ENCODE measurements at places on chromosomes 12 and 14. TPM values are rescaled to one million over a fixed set of nuclear protein-coding genes. Genes with fewer than 3 reads are reported as not detected.

- DNase-seq = no peak
These were observed 285.8 kb downstream of the ADGRD1 start for GRCh38 chr12:131239384-131240094.

GRCh38 chr12:96606644-96607043 is 117.3 kb downstream of the CFAP54 start:
- no peak for DNase-seq

DNA sequence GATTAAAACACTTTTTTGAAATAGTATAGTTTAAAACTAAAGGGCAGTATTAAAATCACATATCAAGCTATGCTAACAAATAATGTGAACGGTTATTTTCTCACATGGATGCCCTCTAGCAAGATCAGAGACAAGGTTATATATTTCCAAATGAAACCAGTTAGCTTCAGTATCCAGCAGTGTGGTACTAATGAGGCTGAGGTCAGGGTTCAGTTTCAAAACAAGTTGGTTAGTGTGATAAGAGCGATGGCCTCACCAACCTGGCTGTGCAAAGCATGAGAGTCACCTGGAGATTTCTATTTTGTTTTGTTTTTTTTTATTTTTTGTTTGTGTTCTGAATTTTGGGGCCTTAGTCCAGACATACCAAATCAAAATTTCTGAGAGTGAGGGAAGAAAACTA is 352.2 kb upstream of the KITLG start:
- no peak for DNase-seq

- peak; percentile 93 for DNase-seq
These were observed 270.6 kb downstream of the PAWR start for GRCh38 chr12:79420146-79420618.

GRCh38 chr12:24854908-24855307 is 94.0 kb downstream of the BCAT1 start:
- no peak for DNase-seq

The SPIC gene
- not detected for total RNA-seq

The POLE gene
- total RNA-seq = 15.8 TPM

The GPR162 gene
- total RNA-seq = 2.1 TPM

The KRT72 gene
- total RNA-seq = not detected

DNA sequence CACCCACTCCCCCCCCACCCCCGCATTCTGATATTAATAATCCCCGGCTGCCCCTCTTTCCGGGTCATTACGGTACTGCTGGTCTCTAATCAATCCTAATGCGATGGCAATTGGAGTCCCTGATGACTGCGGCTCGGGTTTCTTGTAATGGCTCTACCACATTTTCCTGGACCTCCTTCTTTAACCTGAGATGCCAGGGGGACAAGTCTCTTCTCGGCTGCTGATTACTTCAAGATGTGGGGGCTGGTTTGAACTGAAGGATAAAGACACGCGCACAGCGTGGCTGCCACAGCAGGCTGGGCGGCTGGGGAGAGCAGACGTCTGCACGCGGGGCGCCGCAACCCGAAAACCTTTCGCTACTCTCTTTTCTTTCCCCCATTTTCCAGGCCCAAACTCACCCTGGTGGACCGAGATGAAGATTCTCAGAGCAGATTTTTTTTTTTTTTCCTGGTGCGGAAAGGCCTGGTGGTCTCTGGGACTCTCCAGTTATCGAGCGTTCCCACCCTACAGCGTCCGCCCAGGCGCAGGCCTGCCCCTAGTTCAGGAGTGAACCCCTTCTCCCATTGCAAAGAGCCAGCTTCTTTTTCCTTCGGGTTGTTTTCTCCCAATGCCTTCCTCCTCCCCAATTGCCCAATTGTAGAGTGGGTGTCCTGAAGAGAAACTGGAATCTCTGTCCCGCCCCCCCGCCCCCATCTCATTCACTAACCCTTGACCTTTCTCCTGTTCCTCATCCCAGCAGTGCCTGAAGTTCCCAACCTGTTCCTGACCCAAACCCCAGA is 6.0 kb upstream of the SIX1 start:
- no peak for DNase-seq

- peak; percentile 70 for DNase-seq
These were observed 7.6 kb upstream of the SIX1 start for GRCh38 chr14:60656686-60657455.

The GLS2 gene
- 0.32 TPM for total RNA-seq

The NINJ2 gene
- not detected for total RNA-seq

GRCh38 chr14:103492156-103492925 is 30.3 kb downstream of the CKB start:
- DNase-seq = no peak

The DHRS2 gene
- total RNA-seq = 11.9 TPM

DNA sequence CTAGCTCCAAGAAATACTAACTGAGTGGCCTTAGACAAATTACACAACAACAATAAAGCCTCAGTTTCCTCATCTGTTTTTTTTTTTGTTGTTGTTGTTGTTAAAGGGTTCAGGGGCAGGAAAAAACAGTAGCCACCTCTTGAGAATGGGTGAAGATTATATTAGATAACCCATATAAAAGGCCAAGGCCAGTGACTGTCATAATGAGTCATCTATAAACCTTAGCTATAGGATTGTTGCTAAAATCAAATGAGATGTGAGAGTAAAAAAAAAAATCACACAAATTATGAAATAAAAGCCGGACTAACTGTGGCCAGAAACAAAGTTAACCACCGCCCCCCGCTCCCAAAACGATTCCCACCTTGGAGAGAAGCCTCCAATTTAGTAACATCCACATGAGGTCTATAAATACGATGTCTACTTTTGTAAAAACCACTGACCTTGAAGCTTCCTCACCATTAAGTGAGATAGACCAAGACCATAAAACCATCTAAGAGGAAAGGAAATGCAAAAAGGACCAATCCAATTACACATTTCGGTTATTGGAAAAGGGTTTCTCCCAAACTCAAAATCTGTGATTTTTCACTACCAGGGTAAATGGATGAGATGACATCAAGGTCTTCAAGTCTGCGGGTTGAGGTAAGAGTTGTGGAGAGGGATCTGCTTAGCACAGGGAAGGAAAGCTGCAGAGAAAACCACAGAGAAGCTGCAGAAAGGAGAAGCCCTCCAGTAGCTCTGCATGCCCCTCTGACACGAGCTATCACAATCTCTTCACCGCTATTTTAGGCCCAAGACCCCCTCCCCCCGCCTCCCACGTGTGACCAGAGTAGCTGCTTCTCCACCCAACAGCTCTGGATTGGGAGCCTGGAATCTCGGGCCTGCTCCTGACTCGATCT is 1.0 kb downstream of the NAA25 start:
- no peak for DNase-seq

- no peak for DNase-seq
These were observed 13.2 kb downstream of the TAOK3 start for GRCh38 chr12:118359541-118359915.

- DNase-seq = no peak
These were observed 150.9 kb upstream of the WSCD2 start for GRCh38 chr12:107978201-107978600.

The OR6C2 gene
- total RNA-seq = not detected

- DNase-seq = peak; percentile 43
These were observed 177.0 kb upstream of the PRMT8 start for GRCh38 chr12:3313675-3314663.

GRCh38 chr12:76018111-76018510 is 13.5 kb downstream of the PHLDA1 start:
- DNase-seq = peak; percentile 88

The PTCSC3 gene
- total RNA-seq = not detected

The DDX11 gene
- 17.2 TPM for total RNA-seq

Data from M059J (cell line).